ENCODE measurements at places on chromosomes 1 and 21.

GRCh38 chr1:42392967-42393848 lies 12.6 kb downstream of the RIMKLA start:
- no peak for DNase-seq

DNA sequence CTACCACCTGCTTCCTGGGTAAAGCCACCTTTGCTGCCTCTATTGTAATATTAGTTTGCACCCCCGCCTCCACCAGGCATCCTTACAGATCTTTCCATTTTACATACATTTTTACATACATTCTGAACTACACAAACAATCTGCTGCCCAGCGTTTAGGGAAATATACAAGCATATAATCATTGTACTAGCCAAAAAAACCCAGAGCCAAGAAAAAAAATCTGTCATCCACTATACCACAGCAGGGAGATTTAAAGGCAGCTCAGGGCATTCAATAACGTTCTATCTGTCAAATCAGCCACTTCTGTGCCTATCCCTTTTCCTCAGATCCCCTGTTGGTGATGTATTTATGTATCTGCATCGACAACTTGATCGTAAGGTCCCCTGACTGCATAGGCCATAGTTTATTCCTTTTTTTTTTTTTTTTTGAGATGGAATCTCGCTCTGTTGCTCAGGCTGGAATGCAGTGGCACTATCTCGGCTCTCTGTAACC lies 43.0 kb downstream of the GNG12 start:
- no peak for DNase-seq

- DNase-seq = no peak
Observed at GRCh38 chr1:230291731-230292620, 134.2 kb downstream of the PGBD5 start.

- no peak for DNase-seq
Observed at GRCh38 chr1:66346057-66346795, 187.7 kb upstream of the SGIP1 start.

- DNase-seq = peak; percentile 66
Observed at GRCh38 chr21:34890724-34891612, 158.1 kb downstream of the RUNX1 start.

DNA sequence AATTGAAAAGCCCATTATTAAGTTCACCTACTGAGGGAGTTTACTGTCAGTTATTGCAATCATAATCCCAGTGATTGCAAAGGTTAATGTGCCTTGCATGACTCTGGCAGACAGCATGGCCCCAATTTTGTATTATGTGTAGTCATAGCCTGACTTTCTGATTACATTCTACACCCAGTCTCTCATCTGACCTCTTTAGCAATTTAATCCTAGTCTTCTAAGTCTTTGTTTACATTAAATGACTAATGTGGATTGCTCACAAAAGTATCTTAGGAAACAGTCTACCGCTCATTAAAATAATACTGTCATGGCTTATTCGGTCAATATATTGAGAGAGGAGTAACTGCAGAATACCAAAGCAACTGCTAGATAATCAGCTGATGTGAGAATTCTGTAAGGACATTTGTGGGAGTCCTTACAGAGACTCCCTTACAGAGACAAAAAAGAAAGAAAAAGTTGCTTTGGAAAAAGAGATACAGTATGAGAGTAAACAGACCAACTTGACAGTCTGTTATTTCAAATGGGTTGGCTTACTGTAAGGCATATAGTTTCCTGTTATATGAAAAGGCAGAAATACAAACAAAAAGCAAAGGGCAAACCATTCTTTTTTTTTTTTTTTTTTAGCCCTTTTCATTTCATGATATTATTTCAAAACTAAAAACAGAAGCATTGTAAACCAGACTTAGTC lies 42.8 kb downstream of the SMG7 start:
- DNase-seq = peak; percentile 76

DNA sequence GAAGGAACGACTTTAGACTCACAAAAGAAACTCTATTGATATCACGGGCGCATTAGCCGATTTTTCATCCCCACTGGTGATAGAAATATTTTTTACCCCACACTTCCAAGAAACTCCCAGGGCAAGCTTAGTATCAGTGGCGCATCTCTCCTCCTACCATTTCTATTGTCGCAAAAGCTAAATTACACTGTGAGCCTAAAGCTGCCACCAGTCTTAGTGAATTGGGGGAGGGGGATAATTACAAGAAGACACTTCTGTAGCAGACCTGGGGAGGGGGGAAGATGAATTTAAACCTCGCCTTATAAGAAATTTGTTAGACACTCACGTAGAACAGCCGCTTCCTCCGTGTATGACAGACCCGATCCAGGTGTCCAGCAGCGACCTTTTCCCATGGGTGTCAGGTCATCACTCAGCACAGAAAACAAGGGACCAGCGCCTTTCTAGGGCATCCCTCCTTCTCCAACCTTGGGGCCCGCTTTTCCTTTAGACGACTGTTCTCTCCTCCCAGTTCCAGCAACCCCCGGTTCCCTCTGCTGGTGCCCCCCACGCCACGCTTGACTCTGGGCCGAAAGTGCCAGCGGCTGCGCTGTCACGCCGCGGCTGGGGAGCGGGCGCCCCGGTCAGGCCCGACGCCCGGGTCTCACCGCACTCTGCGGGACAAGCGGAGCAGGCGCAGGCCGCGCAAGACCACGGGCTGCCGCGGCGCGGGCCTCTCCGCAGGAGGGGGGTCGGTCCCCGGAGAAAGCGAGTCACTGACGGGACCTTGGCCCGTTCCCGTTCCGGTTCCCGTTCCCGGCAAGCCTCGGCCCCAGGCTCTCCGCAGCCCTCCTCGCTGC lies 821 bp downstream of the PHC2 start:
- DNase-seq = peak; percentile 21

GRCh38 chr1:181205901-181206300 lies 117.4 kb downstream of the IER5 start:
- no peak for DNase-seq

- no peak for DNase-seq
Observed at GRCh38 chr21:31957631-31958030, 84.8 kb downstream of the HUNK start.

GRCh38 chr21:26164311-26164710 lies 6.3 kb downstream of the APP start:
- DNase-seq = no peak

- DNase-seq = no peak
Observed at GRCh38 chr21:45513003-45513717, 29.1 kb downstream of the SLC19A1 start.

DNA sequence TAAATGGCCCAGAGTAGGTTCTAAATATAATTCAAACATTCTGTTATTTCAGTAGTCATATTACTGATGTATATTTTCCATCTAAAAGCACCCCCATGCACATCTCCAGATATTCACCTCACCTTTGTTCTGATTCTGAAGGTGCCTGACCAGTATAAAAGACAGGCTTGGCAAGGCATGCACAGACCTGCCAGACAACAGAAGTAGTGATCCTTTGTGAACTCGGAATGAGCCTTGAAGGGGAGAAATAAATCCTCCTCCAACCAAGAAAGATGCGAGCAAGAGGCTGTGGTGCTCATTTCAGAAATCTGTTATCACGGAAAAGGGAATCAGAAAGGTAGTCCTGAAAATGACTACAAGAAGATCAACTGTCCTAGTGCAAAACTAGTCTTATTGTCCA lies 287.3 kb downstream of the VAV3 start:
- DNase-seq = no peak

- DNase-seq = no peak
Observed at GRCh38 chr1:65497256-65497830, 76.9 kb downstream of the LEPR start.

DNA sequence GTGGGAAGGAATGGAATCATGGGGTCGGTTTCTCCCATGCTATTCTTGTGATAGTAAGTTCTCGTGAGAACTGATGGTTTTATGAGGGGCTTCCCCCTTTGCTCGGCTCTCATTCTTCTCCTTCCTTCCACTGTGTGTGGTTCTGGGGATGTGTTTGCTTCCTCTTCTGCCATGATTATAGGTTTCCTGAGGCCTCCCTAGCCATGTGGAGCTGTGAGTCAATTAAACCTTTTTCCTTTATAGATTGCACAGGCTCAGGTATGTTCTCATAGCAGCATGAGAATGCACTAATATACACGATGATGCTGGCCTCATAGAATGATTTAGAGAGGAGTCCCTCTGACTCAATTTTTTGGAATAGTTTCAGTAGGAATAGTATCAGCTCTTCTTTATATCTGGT lies 195.4 kb upstream of the IVNS1ABP start:
- DNase-seq = no peak

DNA sequence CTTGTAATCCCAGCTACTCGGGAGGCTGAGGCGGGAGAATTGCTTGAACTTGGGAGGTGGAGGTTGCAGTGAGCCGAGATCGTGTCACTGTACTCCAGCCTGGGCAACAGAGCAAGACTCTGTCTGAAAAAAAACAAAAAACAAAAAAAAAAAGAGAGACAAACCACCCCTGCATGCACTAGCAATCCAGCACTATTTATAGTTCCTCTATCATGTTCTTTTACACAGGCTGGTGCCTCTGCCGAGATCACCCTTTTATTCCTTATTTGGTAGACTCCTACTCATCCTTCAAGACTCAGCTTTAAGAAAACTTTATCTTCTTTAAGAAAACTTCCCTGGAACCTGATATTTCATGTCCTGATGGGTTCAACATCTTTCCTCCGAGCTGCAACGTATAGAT lies 10.8 kb downstream of the FMO5 start:
- DNase-seq = peak; percentile 1
